ENCODE measurements at places on chromosomes 2 and 18. TPM values are rescaled to one million over a fixed set of nuclear protein-coding genes. Genes with fewer than 3 reads are reported as not detected.

- DNase-seq, result no peak
These were observed 123.1 kb upstream of the HDAC4 start for GRCh38 chr2:239523954-239524330.

- no peak for DNase-seq
These were observed 568.3 kb downstream of the LRRTM4 start for GRCh38 chr2:76953733-76954347.

DNA sequence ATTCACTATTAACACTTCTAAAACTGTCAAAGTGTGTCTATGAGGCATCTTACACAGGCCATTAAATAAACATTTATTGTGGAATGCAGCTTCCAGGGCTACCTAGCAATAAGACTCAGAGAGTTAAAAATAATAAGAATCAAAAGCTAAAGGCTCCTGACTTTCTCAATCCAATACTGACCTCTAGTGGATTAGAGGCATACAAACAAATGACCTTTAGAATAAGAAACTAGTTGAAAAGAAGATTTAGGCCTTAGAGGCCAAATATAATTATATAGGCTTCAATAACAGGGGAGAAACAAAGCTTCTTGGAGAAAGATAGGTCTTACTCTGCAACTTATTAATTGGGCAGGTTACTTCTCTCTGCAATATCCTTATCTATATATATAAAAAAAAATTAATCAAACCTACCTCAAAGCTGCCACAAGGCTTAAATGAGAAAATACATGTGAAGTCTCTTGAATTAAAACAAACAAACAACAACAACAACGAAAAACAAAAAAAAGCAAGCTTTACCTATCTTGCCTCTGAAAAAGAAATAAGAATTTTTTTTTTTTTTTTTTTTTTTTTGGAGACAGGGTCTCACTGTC lies 246.1 kb downstream of the EXOC6B start:
- peak; percentile 81 for DNase-seq

Gene SLC4A3
- total RNA-seq, result 14.7 TPM

Gene FOXI3
- total RNA-seq, result not detected

DNA sequence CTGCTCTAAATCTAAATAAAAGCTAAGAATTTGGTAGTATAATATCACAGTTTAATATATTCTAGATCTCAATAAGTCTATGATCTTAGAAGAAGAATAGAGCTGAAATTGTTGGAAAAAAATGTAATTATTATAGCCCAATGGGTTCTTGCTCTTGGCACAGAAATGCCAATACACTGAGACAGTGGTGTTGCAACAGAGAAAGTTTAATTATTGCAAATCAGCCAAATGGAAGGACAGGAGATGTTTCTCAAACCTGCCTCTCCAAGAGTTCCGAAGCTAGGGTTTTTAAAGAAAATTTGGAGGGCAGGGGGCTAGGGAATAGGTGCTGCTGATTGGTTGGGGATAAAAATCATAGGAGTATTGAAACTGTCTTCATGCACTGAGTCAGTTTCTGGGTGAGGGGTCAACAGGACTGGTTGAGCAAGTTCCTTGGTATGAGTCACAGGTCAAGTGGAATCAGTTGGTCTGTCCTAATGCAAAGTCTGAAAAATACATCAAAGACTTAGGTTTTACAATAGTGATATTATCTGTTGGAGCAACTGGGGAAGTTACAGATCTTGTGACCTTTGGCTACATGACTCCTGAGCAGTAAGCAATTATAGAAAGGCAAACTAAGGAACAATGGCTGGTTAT lies 228.6 kb downstream of the CD226 start:
- no peak for DNase-seq

DNA sequence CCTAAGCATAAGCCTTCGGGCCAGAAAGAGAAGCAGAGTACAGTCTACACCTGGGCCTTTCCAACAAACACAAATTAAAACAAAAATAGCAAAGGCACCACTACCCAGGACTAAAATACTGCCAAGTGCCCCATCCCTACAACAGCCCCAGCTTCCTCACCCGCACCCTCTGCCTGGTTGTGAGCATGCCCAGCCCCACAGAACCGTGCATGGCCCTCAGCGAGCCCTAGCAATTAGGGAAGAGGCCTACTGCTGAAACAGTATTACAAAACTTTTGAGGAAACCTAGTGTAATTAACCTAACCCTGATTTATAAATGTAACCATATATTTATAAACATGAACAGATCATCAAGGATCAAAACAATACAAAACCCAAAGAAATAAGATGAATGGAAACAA lies 44.2 kb downstream of the FARSB start:
- no peak for DNase-seq

GRCh38 chr2:95017071-95017501 lies 8.4 kb upstream of the MAL start:
- no peak for DNase-seq
